ENCODE measurements at places on chromosomes 16 and 17.

GRCh38 chr16:56013962-56014552, 138.9 kb upstream of the CES5A start:
- peak; percentile 94 for DNase-seq

GRCh38 chr17:27519550-27519949, 63.3 kb downstream of the KSR1 start:
- no peak for DNase-seq

GRCh38 chr16:50881956-50882355, 140.1 kb downstream of the CYLD start:
- DNase-seq: no peak

DNA sequence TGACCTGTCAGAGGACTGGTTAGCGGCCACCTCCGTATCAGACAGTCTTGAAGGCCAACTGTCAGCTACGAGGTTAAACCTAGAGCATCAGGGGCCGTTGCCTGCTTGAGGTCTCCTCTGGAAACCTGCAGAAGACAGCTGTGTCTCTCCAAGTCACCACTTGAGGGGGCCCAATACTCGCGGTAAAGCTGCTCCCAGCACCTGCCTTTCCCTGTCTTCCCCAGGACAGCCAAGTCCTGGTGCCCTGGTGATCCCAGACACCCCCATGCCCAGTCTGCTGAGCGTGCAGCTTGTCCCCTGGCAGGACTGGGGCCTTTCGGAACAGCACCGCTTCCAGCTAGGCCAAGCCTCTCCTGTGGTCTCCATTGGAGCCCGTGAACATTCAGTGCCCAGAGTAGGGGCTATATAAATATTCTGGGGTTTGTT, 80.1 kb downstream of the DNAH17 start:
- peak; percentile 76 for DNase-seq

DNA sequence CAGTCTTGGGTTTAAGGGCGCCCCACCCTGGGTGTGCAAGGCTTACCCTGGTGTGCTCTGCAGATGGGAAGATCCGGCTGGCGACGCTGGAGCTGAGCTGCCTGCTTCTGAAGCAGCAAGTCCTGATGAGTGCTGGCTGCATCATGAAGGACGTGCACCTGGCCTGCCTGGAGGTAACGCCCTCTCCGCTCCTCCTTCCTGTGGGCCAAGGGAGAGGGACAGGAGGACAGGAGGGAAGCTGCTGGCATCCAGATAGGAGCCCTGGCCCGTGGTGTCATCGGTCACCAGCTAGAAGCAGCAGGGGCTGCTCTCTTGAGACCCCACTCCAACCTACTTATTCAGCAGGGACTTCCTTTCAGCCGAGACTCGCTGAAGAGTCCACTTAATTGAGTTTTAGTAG, 97.8 kb downstream of the CLEC16A start:
- DNase-seq: no peak

DNA sequence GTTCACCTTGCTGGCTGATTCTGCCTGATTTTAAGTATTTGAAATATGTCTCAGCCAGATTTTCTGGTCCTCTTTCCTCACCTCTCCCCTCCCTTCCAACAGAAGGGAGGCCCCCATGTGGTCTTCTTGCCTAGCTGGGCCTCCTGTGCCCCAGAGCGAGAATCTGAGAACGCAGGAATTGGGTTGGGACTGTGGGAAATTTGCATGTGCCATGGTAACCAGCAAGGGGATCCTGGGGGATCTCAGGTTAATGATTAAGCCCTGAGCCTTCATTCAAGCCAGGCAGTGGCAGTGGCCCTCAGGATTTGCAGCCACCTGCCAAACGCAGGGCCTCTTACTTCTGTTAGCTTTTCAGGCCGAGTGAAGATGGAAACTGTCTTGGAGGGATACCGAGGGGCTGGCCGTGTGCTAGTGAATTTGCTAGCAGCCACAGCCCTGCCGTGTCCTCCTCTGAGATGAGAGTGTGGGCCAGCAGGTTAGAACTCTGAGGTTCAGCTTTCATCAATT, 40.2 kb downstream of the KSR1 start:
- DNase-seq: peak; percentile 42

GRCh38 chr17:21089145-21089544, 37.6 kb upstream of the DHRS7B start:
- no peak for DNase-seq

GRCh38 chr17:63441654-63442053, 4.5 kb downstream of the CYB561 start:
- no peak for DNase-seq

- no peak for DNase-seq
These were observed 76.0 kb downstream of the MYH11 start for GRCh38 chr16:15780805-15781204.

DNA sequence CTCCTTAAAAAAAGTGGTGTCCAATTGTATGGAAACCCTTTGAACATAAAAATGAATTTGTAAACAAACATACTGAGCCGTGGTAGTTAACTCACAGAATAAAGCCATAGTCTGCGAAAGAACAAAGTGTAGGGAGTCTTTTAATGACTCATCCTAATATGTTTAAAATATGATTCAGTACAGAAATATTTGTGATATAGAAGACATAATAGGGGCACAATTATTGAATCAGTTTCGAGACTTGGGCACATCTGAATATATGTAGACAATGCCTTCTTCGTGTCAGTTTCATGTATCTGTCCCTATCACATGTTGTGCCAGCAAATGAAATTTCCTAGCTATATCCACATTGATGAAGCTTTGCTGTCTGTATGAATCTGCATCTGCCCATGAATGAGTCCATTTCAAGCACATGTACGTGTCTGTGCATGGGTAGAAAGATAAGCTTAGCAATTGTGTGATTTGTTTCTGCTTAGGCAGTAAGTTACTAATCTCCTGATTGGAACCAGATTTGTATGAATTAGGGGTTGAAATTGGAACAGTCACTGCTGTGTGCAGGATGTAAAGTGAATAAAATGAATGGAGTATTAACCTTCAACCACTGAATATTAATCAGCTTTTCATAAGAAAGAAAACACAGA, 112.5 kb upstream of the SOX9 start:
- no peak for DNase-seq

- no peak for DNase-seq
These were observed 833.2 kb upstream of the RBFOX1 start for GRCh38 chr16:6499413-6499812.

DNA sequence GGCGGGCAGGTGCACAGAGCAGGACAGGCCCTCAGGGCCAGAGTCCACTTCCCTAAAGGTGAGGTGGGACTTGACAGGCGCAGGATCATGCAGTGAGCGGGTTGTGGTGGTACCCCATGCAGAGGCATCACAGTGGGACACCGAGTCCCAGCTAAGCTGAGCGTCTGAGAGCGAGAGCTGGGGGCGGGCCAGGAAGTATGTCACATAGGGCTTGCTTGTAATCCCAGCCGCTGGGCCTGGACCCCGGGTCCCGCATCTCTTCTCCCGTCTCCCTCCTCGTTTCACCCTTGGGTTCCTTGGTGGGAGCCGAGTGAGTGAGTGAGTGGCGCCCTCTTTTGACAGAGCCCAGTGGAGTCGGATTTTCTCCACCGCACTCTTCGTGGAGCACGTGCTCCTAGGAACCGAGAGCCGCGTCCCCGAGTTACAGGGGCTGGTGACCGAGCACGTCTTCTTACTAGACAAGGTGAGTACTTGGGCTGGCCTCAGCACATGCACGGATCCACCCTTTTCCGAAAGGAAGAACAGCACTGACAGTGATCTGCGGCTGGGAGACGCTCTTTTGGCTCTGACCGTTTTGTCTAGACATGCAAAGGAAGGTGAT, 50.8 kb upstream of the ENDOV start:
- peak; percentile 53 for DNase-seq

GRCh38 chr16:27526180-27526579, 23.5 kb downstream of the GTF3C1 start:
- DNase-seq: no peak

- no peak for DNase-seq
These were observed 410.6 kb downstream of the ZFHX3 start for GRCh38 chr16:72637306-72637705.

- DNase-seq: no peak
These were observed 11.7 kb downstream of the CANT1 start for GRCh38 chr17:78997881-78998280.

DNA sequence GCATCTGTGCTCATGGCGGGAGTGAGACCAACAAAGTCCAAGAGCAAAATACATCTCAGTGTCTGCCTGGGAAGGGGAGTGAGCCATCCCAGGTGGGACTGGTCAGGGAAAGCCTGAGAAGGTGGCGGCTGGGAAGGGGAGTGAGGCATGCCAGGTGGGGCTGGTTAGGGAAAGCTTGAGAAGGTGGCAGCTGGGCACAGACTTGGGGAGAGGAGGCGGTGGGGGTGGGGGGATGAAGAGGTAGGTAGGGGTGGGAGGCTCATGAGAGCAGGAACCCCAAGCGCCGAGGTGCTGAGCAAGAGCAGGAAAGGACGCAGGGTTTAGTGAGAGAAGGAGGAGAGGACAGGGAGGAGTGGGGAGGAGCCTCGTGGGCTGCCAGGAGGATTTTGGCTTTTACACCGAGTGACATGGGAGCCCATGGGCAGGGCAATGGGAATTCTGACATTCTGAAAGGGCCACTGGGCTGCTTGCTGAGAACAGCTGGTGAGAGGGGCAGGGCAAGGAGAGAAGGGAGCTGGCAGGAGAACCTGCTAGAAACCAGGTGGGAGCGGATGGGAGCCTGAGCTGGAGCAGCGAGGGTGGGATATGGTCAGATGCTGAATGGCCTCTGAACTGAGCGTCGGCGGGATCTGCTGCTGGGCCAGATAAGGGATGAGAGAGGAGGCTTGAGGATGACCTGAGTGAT, 256.1 kb upstream of the RPL38 start:
- DNase-seq: no peak

GRCh38 chr17:40361063-40361924, 3.2 kb downstream of the GJD3 start:
- no peak for DNase-seq

- peak; percentile 5 for DNase-seq
These were observed 837 bp upstream of the PRDM7 start for GRCh38 chr16:90077757-90078578.

GRCh38 chr16:9807302-9807701, 374.9 kb downstream of the GRIN2A start:
- no peak for DNase-seq

- no peak for DNase-seq
These were observed 133.6 kb downstream of the HS3ST3B1 start for GRCh38 chr17:14434506-14434905.

- DNase-seq: no peak
These were observed 36.1 kb upstream of the ERCC4 start for GRCh38 chr16:13883881-13884280.

- DNase-seq: no peak
These were observed 38.5 kb upstream of the CNEP1R1 start for GRCh38 chr16:49986351-49987124.

DNA sequence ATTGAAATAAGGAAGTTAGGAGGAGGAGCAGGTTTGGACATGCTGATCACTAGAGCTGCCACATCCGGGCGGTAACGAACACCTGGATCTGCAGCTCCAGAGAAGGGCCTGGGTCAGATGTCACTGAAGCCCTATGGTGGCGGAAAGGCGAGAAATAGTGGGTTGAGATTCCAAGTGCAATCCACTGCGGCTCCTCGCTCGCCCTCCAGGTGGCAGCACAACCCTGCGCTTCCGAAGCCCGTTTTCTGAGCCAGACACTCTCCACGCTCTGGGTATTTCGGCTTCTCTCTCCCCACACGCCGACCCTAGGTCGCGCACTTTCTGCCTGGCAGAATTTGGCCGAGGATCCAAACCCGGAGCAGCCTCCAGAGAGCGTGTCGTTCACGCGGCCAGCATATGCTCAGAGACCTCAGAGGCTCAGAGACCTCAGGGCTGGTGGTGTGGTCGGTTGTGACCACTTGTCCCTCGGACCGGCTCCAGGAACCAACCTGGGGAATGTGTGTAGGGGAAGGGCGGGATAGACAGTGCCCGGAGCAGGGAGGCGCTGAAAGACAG, 922 bp upstream of the SLC2A4 start:
- DNase-seq: peak; percentile 86

GRCh38 chr16:68093816-68094613, 8.8 kb downstream of the NFATC3 start:
- DNase-seq: no peak

DNA sequence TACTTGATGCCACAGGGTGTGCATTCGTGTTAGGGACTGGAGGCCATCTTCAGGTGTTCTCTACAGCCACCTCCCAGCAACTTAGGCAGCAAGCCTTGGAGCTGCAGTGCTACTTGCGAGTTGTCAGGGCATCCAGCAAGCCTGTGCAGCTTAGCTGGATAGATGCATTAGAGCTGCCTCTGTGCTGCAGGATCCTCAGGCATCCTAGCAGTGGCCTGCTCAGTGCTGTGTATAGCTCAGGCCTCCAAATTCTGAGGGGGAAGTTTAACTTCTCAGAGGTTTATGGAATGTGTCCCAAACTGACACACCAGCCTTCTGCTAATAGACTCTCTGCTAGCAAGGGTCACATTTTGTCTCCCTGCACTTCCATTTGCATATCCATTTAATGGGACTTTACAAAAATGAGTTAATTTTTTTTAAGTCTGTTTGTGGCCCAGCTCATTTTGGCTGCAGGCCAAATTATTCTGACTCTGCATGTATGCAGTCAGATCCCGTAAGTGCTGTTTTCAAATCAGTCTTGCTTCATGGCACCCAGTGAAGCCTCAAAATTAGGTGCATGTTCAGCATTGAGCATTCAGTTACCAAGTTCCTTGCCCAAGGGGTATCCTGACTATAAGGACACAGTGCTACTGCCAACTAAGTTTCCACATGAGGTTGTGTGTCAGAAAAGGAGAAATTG, 6.8 kb downstream of the GABARAPL2 start:
- DNase-seq: no peak

GRCh38 chr16:22388101-22388644, 13.8 kb upstream of the CDR2 start:
- DNase-seq: no peak

GRCh38 chr17:49730078-49730784, 22.5 kb upstream of the SLC35B1 start:
- no peak for DNase-seq

- no peak for DNase-seq
These were observed 11.9 kb downstream of the MAP3K3 start for GRCh38 chr17:63634163-63634562.

- no peak for DNase-seq
These were observed 58.1 kb downstream of the MPHOSPH6 start for GRCh38 chr16:82111944-82112343.

DNA sequence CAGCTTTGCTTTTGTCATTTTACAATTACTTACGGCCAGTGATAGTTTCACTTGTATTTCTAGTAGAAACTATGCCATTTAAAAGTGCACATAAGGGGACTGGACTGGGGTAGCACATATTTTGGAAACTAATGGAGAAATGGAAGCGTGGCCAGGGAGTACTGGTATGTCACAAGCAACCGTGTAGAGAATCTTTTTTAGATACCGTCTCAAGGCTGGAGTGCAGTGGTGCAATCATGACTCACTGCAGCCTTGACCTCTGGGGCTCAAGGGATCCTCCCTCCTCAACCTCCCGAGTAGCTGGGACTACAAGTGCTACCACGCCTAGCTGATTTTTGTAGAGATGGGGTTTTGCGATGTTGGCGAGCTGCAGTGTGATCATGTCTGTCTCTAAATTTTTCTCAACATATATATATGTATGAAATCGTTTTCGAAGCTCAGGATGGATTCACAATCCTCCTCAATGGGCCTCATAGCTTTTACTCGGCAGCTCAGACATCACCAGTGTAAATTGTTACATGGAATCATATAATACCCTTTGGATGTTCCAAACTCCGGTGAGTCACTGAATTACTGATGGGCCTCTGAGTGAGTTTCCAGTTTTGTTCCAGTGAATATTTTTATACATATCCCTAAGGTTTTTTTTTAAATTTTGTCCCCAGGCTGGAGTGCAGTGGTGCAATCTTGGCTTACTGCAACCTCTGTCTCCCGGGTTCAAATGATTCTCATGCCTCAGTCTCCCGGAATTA, 51.7 kb downstream of the ZNF778 start:
- no peak for DNase-seq
